NCI-H1105 (cell line): ENCODE measurements at places on chromosomes 16 and 17.

- DNase-seq = no peak
Observed at GRCh38 chr16:73792199-73793020, 504.2 kb upstream of the PSMD7 start.

DNA sequence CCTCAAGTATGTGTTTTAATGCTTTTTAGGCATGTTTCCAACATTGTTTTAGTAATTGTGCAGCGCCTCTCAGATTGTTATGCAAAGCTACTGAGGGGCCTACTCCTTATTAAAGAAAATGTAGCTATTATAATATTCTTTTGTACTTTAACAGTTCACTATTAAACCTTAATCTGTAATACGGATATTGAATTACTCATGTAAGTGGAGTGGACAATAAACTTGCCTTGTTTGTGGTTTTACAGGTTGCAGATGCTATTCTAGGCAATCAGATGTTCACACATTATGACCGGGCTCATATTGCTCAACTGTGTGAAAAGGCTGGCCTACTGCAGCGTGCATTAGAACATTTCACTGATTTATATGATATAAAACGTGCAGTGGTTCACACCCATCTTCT lies 41.0 kb downstream of the PTRH2 start:
- DNase-seq = no peak

DNA sequence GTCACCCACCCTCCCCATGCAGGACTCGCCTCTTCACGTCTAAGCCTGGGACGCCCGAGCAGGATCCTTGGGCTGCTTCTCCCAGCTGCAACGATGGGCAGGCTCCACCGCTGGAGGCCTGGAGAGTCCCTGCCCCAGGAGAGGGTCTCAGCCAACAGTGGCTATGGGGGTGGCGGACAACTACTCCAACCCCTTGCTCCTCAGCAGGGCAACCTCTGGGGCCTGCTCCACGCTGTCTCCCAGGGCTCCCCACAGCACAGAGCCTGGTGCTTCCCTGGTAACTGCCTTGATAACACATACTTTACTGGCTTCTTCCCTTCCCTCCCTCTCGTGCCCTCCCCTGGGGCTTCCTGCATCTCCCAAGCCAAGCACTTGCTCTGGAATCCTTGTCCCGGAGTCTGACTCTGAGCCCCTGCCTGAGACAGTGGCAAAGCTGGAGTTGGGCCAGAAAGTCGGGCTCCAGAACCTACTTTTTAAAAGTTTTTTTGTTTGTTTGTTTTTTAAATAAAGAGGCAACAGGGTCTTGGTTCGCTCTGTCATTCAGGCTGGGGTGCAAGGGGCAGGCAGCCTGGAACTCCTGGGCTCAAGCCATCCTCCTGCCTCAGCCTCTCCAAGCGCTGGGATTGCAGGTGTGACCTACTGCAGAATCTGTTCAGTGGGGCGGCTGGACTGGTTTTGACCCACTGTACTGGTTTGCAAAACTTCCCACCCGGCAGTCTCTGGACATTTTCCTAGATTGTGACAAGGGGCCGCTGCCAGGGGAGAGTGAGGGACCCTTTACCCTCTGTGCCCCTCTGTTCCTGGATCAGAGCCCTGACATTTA lies 99.4 kb downstream of the TNFRSF13B start:
- DNase-seq = no peak

GRCh38 chr17:58336456-58337209 lies 8.0 kb upstream of the TSPOAP1 start:
- DNase-seq = no peak

DNA sequence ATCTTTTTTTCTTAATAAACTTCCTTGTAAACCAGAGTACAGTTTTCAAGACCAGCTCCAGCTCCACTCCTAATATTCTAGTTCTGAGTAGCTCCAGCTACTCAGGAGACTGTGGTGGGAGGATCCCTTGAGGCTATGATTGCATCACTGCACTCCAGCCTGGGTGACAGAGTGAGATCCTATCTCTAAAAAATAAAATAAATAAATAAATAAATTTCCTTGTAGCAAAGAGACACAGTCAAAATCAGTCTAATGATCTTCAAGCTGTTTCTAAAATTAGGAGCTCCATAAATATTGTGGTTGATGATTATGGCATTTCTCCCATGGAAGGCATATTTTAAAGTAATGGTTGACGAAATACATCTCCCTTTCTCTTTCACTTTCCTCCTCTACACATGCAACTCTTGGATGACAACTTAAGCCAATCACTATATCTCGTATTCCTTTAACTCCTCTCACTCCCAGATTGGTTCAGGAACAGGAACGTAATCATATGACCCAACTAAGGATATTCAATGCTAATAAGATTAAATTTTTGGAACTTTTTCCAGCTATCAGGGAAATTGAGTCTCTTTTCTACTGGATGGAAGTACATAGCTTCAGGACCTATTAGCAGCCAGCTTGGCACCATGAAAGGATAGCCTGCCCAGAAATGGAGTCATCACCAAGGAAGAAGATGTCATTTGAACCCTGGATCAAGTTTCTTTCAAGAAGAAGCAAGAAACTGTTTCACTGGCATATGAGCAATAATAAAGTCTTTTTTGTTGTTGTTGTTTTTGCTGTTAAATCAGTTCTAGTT lies 42.1 kb upstream of the TAOK1 start:
- DNase-seq = no peak

DNA sequence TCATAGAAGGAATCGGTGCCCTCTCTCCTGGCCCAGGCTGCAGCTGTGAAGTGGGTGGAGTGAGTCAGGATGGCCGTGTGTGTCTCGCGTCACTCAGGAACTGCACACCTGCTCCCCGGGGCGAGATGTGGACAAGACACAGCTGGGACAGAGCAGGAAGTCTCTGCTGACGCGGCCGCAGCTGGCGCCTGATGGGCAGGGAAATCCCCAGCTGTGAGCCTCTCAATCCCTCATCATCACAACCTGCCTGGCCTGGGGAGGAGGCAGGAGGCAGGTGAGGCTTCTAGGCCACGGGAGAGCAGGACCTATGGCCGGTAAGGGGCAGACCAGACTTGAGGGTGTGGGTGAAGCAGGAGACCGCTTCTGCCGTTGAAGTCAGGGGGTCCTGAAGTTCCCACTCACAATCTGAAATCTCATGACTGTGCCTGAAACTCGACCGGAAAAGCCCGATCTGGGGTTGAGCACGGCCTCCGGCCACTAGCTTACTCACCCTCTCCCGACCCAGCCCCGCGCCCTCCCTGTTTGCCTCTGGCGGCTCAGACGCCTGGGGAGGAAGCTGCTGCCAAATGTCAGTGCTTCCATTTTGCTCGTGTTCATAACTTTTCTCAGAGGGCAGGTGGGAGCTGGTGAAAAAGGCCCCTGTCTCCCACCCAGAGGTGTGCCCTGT lies 1.1 kb upstream of the TRPV3 start:
- no peak for DNase-seq

- DNase-seq = no peak
Observed at GRCh38 chr17:50043290-50044148, 12.4 kb upstream of the ITGA3 start.

GRCh38 chr17:7112510-7113108 lies 2.0 kb downstream of the ASGR2 start:
- no peak for DNase-seq

DNA sequence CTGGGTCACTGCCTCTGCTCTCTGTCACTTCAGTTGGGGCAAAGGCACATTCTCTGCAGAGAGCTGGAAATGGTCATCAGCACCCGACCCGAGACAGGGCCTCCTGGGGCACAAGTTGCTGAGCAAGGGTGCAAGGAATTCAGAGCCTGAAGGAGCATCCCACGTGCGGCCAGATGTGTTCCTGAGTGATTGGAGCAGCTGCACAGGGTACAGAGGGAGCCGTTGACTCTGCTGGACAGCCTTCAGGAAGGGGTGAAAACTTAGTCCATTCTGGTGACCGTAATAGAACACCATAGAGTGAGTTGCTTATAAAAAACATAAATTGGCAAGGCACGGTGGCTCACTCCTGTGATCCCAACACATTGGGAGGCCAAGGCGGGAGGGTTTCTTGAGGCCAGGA lies 106.8 kb downstream of the CCDC182 start:
- DNase-seq = no peak

- no peak for DNase-seq
Observed at GRCh38 chr16:79970551-79971236, 370.2 kb upstream of the MAF start.

- no peak for DNase-seq
Observed at GRCh38 chr17:70123193-70123592, 46.1 kb upstream of the KCNJ2 start.

- DNase-seq = no peak
Observed at GRCh38 chr17:29412780-29413565, 22.8 kb downstream of the TAOK1 start.

- peak; percentile 74 for DNase-seq
Observed at GRCh38 chr17:39754161-39754957, 16.6 kb downstream of the GRB7 start.

GRCh38 chr16:2386990-2387389 lies 42.3 kb upstream of the CCNF start:
- DNase-seq = no peak

GRCh38 chr16:30406795-30407101 lies 658 bp upstream of the ZNF771 start:
- no peak for DNase-seq

- no peak for DNase-seq
Observed at GRCh38 chr16:85291302-85292148, 179.3 kb upstream of the CIBAR2 start.

DNA sequence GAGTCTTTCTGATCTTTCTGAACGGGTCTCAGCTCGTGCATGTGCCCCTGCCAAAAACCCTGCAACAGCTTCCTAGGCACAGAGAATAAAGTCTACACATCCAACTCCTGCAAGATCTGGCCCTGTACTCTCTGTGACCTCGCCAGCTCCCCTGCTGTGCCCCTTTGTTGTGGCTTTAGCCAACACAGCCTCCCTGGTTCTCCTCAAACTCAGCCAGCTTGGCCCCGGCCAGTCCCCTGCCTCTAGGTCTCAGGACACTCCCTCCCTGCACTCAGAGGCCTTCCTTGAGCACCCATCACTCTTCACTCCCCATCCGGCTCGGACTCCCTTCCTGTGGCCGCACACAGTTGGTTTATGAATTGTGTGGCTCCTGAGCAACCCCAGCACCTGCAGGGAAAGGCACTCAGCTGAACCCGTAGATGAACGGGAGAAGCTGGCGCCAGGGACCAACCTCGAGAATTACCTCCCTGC lies 1.4 kb downstream of the CEP131 start:
- DNase-seq = no peak

- no peak for DNase-seq
Observed at GRCh38 chr17:27384726-27385125, 71.5 kb upstream of the KSR1 start.

DNA sequence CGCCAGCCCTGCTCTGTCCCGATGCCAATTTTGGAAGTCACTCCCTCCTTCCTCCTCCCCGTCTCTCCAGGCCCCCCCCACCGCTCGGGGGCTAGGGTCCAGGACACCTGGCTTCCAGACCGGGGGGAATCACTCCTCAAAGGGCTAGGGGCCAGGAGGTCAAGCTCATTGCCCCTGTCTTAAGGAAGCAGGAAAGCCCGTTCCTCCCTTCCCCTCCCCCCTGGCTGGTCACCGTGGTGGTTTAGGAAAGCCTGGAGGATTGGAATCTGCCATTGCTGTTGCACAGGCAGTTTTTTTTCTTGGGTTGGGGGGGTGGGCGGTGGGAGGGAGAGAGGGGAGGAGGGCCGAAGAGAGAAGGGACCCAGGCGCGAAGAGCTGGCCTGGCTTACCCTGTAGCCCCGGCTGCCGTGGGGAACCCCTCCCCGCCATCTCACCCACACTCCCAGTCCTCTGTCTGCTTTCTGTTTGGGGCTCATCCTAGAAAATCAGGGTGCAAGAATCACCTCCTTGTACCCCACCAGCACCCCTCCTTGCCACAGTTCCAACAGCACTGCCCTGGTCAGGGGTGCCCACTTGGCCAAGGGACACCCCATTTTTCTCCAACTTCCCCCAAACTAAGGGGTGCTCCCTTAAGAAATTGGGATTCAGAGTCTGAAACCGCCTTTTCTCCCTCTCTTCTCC lies 2.9 kb upstream of the BCL6B start:
- DNase-seq = peak; percentile 71

- DNase-seq = no peak
Observed at GRCh38 chr16:73315645-73316044, 267.7 kb upstream of the ZFHX3 start.

- no peak for DNase-seq
Observed at GRCh38 chr17:4738136-4739121, 1.2 kb upstream of the ZMYND15 start.

DNA sequence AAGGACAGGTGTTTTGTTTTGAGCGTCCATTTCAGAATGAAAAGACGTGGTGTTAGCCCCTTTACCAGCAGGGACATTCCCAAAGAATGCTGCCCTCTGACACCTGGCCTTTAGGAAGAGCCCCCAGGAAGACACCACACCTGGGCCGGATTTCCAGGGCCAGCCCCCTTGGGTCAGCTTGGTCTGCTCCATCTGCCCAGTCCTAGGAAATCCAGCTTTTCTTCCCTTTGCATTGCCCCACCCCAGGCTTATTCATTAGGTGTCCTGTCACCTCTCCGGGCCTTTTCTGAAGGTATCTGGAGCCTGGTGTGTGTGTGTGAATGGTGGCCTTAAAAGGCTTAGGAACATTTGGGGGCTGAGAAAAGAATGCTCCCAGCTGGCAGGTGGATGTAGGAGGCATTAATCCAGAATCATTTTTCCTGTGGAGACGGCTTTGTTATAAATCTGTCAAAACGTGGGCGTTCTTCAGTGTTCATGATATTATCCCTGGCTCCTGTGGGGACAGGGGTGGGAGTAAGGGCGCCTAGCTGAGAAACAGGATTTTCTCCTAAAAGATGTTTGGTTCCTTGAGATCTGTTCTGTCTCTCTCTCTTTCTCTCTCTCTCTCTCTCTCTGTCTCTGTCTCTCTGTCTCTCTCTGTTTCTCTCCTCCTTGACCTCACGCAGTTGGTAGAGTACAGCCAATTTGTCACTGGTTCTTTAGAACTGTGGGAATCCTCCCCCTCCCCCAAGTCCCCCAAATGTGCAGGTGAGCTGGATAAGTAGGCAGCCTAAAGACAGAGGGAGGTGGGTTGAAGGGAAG lies 84.0 kb downstream of the NTN1 start:
- no peak for DNase-seq

DNA sequence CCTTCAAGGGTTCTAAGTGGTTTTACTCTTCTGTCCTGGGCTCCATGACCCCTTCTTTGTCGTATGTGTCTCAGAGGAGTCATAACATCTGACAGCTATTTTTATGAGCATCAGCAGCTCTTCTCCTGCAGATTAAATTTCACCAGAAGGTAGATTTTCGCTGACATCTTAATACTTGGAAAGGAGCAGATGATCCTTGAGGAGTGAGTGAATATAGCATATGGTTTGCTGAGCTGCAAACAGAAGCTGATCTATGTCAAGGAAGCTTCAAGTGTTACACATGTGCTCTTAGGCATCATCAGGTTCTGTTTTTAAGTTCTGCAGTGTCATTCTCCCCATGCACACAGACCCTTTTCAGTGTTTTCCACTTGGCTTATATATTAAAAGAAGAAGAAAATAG lies 49.2 kb upstream of the MYH2 start:
- no peak for DNase-seq

GRCh38 chr17:4220655-4221054 lies 43.1 kb downstream of the ANKFY1 start:
- DNase-seq = no peak
